ENCODE measurements at places on chromosomes 6 and 20.

- no peak for DNase-seq
Measured at GRCh38 chr6:109143191-109143590, 47.9 kb downstream of the CEP57L1 start.

DNA sequence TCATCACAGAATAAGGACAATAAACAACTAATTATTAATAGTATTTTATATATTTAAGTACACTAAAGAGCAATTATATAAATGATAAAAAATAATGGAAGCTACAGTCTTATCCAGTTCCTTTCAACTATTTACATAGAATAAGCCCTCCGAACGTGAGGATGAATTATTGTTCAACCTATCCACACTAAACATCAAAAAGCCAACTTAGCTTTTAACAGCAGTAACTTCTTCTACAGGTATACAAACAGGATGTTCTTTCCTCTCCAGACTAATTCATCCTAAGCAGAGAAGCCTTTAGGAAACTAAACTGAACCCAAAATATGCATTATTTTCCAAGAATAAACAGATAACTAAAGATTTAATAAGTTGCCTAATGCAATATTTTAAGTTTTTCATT is 2.3 kb downstream of the FKBP5 start:
- no peak for DNase-seq

DNA sequence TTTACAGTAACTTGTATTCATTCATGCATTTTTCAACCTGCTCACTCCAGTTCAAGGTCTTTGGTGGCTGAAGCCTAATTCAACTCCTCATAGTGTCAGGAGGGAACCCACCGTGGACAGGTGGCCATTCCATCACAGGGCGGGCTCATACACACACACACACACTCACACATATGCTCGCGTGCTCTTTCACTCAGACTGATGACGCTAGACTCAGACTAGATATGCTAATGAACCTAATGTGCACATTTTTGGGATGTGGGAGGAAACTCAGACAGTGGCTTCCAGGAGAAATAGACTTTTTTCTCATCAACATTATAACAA is 56.7 kb downstream of the TRIM27 start:
- DNase-seq: no peak

GRCh38 chr6:90765491-90765890 is 178.6 kb upstream of the MAP3K7 start:
- DNase-seq: no peak

DNA sequence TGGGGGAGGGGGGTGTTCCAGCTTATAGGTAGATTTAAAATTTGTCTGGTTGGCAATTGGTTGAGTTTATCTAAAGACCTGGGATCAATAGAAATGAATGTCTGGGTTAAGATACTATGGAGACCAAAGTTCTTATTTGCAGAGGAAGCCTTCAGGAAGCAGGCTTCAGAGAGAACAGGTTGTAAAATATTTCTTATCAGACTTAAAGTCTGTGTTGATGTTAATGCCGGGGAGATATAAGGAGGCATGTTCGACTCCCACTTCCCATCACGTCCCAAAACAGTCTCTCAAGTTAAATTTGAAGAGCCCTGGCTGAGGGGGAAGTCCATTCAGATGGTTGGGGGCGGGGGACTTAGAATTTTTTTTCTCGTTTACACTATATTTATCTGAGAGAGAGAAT is 12.3 kb upstream of the BLCAP start:
- no peak for DNase-seq

- DNase-seq: no peak
Measured at GRCh38 chr20:10652660-10653261, 21.0 kb downstream of the JAG1 start.

- no peak for DNase-seq
Measured at GRCh38 chr6:167946604-167947003, 50.9 kb upstream of the KIF25 start.

DNA sequence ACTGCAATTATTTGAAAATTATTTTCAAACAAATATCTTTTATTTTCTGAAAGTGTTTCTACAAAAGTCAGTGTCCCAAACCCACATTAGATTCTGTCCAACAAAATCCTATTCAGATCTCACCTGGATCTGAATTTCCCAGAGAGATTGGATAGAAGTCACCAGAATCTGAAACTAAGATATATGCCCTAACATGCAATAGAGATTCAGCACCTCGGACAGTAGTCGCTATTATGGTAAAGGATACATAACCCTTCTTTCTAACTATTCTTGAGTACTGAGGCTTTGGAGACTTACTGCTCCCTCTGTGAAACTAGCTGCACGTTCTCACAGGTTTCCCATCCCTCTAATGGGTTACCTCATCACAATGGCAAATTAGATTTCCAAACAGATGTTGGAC is 151.4 kb downstream of the ID4 start:
- DNase-seq: no peak

DNA sequence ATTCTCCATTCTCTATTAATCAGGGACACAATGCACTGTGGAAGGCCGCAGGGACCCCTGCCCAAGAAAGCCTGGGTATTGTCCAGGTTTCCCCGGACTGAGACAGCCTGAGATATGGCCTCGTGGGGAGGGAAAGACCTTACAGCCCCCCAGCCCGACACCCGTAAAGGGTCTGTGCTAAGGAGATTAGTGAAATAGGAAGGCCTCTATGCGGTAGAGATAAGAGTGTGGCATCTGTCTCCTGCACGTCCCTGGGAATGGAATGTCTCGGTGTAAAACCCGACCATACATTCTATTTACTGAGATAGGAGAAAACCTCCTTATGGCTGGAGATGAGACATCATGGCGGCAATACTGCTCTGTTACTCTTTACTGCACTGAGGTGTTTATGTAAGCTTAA is 15.7 kb upstream of the EIF2S2 start:
- no peak for DNase-seq

DNA sequence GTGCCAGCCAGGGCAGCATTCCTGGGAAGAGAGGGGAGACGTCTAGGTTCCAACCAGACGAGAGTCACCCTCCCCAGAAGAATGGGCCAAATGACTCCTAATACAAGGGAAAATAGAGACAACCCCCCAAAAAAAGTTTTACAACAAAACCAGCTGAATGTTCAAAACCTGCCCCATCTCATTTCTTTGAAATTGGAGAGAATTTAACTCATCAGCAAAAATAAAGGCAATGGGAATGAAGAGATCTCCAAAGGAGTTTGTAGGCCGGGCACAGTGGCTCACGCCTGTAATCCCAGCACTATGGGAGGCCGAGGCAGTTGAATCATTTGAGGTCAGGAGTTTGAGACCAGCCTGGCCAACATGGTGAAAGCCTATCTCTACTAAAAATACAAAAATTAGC is 9.7 kb upstream of the EMILIN3 start:
- DNase-seq: no peak

DNA sequence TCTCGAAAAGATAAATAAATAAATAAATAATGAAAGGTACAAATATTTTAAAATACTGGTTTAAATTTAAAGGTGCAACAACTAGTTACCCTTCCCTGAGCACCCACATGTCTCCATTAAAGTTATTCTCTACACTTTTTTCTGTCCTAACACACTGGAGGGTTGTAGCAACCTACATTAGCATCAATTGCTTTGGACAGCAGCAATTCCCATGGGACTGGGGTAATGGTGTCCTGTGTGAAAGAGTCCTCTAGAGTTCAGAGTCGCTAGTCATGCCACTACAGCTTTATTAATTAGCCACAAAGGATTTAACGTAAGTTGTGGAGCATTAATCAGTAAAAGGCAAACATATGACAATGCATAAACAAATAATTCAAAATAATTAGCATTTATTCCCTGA is 14.1 kb upstream of the CD24 start:
- DNase-seq: no peak

GRCh38 chr20:39069976-39070375 is 107.8 kb downstream of the DHX35 start:
- no peak for DNase-seq

- no peak for DNase-seq
Measured at GRCh38 chr6:51105357-51105756, 286.7 kb downstream of the TFAP2B start.

DNA sequence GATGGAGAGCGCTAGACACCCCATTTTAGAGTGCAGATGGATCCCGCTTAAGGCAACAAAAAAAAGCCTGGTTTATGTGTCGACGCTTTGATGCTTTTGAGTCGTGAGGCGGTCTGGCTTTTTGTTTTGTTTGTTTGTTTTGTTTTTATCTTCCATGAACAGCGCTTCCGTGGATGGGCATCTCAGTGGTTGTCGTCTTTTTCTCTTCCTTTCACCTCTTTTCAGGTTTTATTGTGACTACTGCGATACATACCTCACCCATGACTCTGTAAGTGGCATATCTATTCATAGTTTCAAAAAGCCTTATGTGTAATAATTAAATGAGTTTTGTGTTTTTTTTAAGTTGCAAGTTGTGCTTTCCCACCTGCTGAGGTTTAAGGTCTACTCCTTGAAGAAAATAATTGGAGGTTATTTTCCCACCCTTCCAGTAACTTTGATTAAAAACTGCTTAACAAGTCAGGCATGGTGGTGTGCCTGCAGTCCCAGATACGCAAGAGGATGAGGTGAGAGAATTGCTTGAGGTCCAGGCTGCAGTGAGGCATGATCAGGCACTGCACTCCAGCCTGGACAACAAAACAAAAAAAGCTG is 476 bp downstream of the SNRPC start:
- DNase-seq: no peak

DNA sequence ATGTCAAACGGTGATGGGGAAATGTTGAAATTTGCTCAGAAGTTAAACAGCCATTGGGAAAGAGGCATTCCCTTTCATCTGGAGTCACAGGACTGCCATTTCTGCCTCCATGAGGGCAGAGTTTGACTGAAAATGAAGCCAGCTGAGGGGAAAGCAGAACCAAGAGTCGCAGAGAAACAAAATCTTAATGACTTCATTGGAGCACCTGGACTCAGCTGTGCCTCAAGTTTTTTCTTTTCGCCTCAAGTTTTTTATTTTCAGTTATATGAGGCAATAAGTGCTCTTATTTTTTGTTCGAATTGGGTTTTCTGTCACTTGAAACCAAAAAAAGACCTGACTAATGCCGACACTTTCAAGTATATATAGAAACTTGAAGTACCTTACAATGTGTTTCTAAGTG is 161.3 kb downstream of the PKHD1 start:
- no peak for DNase-seq

- DNase-seq: no peak
Measured at GRCh38 chr6:144395014-144395413, 109.9 kb downstream of the UTRN start.

DNA sequence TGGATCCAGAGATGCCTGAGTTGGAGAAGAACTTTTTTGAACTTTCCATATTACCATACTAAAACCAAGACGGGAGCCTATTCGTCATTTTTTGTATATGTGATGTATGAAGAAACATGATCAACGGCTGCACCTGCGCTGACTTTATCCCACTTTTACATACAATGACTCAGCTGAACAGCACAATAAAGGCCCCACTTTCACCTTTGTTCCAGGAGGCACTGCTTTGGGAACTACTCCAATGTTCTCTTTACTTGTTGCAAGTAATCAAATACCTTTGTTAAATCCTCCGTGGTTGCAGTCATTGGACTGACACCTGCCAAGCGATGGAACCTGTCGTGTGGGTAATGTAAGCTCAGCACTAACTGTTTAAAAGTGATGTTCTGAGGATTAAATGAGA is 17.3 kb upstream of the BTN3A2 start:
- no peak for DNase-seq

- DNase-seq: no peak
Measured at GRCh38 chr6:2695454-2696095, 55.1 kb downstream of the MYLK4 start.

Measured in stimulated activated CD4-positive, alpha-beta T cell treated with anti-CD3 and anti-CD28 coated beads, Interleukin-1b, Interleukin-23, amount 100 ng/mL, for 1 hour (primary cell).